ENCODE measurements at places on chromosomes 7 and 10. TPM values are rescaled to one million over a fixed set of nuclear protein-coding genes. Genes with fewer than 3 reads are reported as not detected.

DNA sequence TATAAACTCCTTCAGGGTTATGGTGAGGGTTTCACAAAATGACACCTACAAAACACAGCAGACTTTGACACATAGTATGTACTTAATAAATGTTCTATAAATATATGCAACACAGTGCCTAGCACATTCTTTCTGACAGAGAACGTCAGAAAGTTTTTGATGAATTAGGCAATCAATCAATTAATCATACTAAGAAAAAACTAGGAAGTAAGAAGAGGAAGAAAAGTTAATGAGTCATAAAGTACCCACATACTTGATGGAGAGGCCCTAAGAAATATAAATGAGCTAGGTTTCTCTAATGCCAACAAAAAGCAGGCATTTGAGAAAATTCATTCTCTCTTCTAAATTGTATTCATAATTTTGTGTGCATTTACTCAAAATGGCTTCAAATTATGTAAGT lies 192.7 kb upstream of the VWC2 start:
- H3K4me3 ChIP-seq: no peak overlapping the region
- H3K4me1 ChIP-seq: no peaks in the 10 kb centered on the region
- DNase-seq: no peak
- H3K36me3 ChIP-seq: no peaks in the 10 kb centered on the region
- H3K27ac ChIP-seq: no peak overlapping the region

- H3K27me3 ChIP-seq: no peaks in the 10 kb centered on the region
- no peak overlapping the region for H3K4me3 ChIP-seq
- peak overlapping the region; percentile 55 for H3K27ac ChIP-seq
- DNase-seq: no peak
Observed at GRCh38 chr7:107122486-107122911, 46.3 kb upstream of the HBP1 start.

- H3K4me1 ChIP-seq: no peaks in the 10 kb centered on the region
- no peaks in the 10 kb centered on the region for H3K27me3 ChIP-seq
- peak; percentile 84 for DNase-seq
- no peaks in the 10 kb centered on the region for H3K36me3 ChIP-seq
Observed at GRCh38 chr10:101693978-101694673, 844 bp downstream of the FBXW4 start.

DNA sequence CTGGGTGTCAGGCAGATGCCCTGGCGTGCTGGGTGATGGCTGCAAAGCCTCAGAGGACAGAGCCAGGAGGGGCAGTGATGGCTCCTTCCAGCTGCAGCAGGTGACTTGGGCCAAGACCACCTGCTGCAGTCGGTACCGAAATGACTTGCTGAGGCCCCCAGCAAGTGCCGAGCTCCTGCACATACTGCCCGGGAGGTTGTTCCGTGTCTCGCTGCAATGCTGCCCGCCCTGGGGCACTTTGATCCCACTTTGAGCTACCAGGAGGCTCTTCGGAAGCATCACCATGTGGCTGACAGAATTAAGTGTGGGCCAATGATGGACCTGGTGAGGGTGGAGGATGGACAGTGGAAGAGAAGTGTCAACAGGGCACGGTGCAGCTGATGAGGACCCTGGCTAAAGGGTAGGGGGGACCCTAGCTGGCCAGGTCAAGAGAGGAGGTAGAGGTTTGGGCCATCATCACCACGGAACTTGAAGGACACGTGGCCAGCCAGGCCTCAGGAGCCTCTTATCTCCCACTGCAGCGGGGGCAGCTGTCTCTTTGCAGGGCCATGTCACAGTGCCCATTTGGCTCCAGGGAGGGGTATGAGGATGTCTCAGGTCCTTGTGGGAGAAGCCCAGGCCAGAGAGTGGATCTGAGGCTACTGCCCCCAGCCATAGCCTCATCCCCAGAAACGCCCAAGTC lies 51.1 kb upstream of the NANOS1 start:
- no peak for DNase-seq
- no peak overlapping the region for H3K4me3 ChIP-seq
- H3K27ac ChIP-seq: no peak overlapping the region
- H3K27me3 ChIP-seq: no peaks in the 10 kb centered on the region

GRCh38 chr7:94394437-94395140 lies at the start of gene COL1A2:
TSS of gene COL1A2 (plus strand) at chr7:94394895. CDS start at chr7:94395032, 137 bp downstream.
- peak within 1 kb of the TSS; percentile 72 for H3K4me3 ChIP-seq
- peak within 1 kb of the TSS; percentile 94 for H3K27ac ChIP-seq

DNA sequence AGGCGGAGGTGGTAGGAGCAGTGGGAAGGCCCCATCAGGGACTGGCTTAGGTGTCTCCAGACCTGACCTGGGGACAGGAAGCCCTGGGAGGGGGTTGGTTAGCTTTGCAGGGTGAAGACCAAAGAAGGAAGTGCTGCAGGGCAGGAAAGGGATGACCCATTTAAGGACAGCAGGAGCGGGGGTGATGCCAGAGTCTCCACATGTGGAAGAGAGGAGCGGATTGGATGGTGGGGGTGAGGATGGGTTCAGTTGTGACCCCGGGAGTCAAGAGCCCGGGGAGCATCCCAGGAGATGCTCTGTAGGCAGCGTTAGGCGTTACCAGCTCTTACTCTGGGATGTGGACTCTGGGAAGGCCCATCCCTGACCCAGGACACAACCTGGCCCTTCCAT lies 3.1 kb upstream of the LDB3 start:
- no peak for DNase-seq
- no peaks in the 10 kb centered on the region for H3K4me1 ChIP-seq
- no peaks in the 10 kb centered on the region for H3K36me3 ChIP-seq

- DNase-seq: no peak
- H3K4me3 ChIP-seq: no peak overlapping the region
- H3K27ac ChIP-seq: no peak overlapping the region
- no peaks in the 10 kb centered on the region for H3K27me3 ChIP-seq
- no peaks in the 10 kb centered on the region for H3K36me3 ChIP-seq
Observed at GRCh38 chr10:63795094-63795860, 274.1 kb downstream of the REEP3 start.

GRCh38 chr7:151851782-151852181 lies 25.1 kb downstream of the PRKAG2 start:
- H3K27me3 ChIP-seq: no peaks in the 10 kb centered on the region
- H3K4me3 ChIP-seq: no peak overlapping the region
- no peaks in the 10 kb centered on the region for H3K36me3 ChIP-seq
- no peak overlapping the region for H3K27ac ChIP-seq
- no peaks in the 10 kb centered on the region for H3K4me1 ChIP-seq
- DNase-seq: no peak

- no peaks in the 10 kb centered on the region for H3K36me3 ChIP-seq
- H3K4me1 ChIP-seq: peaks cover 10% of the 10 kb centered on the region
- H3K27me3 ChIP-seq: no peaks in the 10 kb centered on the region
- DNase-seq: no peak
- no peak overlapping the region for H3K4me3 ChIP-seq
Observed at GRCh38 chr10:59376846-59377245, 14.5 kb upstream of the FAM13C start.

DNA sequence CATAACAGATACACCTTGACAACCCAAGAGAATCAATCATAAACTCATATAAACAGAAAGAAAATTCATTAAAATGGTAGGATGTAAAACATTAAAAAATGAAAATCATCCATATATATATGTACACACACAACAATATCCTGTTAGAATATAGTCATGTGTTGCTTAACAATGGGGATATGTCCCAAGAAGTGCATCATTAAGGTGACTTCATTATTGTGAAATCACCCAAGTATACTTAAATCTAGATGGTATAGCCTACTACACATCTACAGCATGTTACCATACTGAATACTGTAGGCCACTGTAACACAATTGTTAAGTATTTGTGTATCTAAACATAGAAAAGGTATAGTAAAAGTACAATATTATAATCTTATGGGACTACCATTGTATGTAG lies 115.8 kb upstream of the TMEM168 start:
- no peak overlapping the region for H3K4me3 ChIP-seq
- no peaks in the 10 kb centered on the region for H3K27me3 ChIP-seq
- no peaks in the 10 kb centered on the region for H3K4me1 ChIP-seq
- H3K36me3 ChIP-seq: no peaks in the 10 kb centered on the region

The SRGN gene
- 79.8 TPM for total RNA-seq

The ACBD7 gene
- not detected for total RNA-seq

The NUTM2E gene
- total RNA-seq: not detected

The SORCS1 gene
- total RNA-seq: 6.8 TPM

The CCAR1 gene
- 49.2 TPM for total RNA-seq

The GOT1 gene
- total RNA-seq: 13.6 TPM

All from sigmoid colon (tissue), 7 donors.